ENCODE measurements at places on chromosomes 16 and 17.

GRCh38 chr16:12580809-12581208 is 222.9 kb downstream of the CPPED1 start:
- DNase-seq: no peak

GRCh38 chr16:8346294-8346693 is 244.0 kb downstream of the TMEM114 start:
- no peak for DNase-seq

DNA sequence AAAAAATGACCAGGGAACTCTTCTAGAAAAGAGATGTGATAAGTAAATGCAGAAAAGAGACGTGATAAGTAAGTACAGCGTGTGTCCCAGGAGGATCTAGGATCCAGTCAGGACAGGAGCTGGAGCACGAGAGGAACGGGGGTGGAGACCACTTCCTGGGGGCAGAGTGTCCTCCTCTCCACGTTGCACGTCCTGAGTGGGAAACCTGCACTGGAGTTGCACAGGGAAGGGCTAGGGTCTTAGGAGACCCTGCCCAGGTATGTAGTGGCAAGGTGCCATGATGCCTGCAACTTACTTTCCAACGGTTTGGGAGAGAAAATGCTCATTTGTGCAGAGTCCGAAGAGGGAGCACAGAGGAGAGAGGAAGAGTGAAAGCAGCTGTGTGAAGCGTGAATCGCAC is 55.8 kb downstream of the RNF213 start:
- no peak for DNase-seq

- no peak for DNase-seq
These were observed 33.2 kb upstream of the STH start for GRCh38 chr17:45965812-45966211.

- no peak for DNase-seq
These were observed 374.0 kb upstream of the ASIC2 start for GRCh38 chr17:33667052-33667509.

- DNase-seq: no peak
These were observed 9.9 kb downstream of the TNS4 start for GRCh38 chr17:40491486-40491885.

DNA sequence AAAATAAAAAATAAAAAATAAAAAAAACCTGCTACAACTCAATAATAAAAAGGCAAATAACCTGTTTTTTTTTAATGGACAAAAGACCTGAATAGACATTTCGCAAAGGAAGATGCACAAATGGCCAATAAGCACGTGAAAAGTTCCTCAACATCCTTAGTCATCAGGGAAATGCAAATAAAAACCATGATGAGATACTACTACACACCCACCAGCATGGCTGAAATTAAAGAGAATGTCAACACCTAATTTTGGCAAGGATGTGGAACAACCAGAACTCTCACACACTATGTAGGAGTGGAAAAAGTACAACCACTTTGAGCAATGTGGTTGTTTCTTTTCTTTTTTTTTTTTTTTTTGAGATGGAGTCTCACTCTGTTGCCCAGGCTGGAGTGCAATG is 24.6 kb downstream of the COG7 start:
- no peak for DNase-seq

DNA sequence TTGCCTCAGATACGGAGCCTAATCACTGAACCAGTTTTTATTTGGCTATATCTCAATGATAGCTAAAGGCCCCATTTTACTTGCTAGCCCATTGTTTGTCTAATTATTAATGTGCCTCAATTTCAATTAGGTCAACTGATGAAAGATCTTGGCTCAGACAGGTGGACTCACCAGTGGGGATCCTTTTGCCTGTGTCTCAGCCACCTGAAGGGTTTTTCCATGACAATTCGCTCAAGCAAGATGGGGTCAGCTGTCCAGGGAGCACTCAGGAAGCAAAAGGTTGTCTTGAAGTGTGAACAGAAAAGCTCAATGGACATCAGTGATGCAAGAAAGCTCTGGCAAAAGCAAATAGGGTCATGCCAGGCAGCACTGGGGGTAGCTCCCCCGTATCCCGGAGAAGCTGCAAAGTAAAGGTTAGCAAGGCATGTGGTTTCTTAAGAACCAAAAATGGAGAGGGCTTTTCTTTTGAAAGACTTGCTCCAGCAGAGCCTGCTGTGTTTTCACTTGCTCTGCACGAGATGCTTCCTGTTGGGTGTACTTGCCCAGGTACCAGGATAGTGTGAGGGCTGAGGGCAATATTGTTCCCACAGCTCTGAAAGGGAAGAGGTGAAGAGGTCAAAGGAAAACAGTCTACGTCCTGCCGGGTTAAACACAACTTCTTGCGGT is 541.2 kb upstream of the CDH5 start:
- DNase-seq: no peak

DNA sequence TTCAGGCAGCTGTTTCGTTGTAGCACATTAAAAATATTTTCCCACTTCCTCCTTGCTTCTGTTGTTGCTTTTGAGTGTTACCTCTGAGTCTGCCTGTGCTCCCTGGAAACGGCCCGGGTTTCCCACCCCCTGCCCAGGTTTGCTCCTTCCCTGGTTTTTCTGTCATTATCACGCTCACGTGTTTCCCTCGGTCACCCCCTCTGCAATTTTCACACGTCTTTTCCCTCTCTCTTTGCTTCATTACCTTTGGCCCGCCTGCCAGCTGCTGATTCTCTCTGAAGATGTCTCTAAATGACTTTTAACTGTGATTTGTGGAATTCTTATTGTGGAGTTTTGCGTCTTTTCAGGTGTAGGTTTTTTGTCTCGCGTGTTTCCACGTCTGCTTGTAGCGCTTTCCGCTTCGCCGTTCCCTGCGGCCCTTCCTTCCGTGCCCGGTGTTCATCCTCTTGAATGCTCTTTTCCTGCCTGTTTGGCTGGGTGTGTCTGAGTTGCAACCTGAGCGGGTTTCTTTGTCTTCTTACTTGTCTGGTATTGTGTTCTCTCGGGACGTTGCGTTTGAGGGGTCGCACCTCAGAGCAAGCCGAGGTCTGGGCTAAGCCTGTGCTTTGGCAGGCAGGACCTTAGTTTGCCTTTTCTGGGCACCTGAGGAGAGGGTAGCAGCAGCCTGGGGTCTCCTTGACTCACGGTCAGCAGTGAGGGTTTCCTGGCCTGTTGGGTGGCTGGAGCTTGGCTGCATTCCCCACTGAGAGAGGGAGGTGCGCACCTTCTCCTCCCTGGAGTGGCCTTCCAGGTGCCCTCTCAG is 96.3 kb upstream of the ZNF750 start:
- no peak for DNase-seq

GRCh38 chr17:72696156-72696555 is 396.3 kb downstream of the SLC39A11 start:
- no peak for DNase-seq

DNA sequence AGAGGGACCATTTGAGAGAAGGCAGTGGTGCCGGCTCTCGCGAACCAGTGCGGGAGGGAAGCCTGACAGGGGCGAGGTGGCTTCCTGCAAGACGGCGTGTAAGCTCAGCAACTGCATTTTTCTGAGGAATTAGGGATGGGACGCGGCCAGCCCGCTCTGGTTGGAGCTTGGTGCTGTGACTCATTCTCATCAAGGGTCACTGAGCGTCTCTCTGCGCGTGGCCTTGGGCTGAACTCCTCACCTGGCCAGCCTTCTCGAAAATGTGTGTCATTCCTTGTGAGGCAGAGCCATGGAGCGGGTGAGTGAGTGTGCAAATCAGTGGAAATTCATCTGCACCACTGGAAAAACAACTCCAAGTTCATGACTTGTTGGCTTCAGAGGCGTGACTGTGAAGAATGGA is 52.8 kb downstream of the NTN1 start:
- DNase-seq: no peak

GRCh38 chr16:86095906-86096485 is 197.0 kb downstream of the IRF8 start:
- DNase-seq: no peak

GRCh38 chr17:50816771-50817751 is 18.3 kb upstream of the WFIKKN2 start:
- DNase-seq: peak; percentile 30

GRCh38 chr17:63928966-63929695 is 3.0 kb downstream of the CD79B start:
- DNase-seq: no peak

DNA sequence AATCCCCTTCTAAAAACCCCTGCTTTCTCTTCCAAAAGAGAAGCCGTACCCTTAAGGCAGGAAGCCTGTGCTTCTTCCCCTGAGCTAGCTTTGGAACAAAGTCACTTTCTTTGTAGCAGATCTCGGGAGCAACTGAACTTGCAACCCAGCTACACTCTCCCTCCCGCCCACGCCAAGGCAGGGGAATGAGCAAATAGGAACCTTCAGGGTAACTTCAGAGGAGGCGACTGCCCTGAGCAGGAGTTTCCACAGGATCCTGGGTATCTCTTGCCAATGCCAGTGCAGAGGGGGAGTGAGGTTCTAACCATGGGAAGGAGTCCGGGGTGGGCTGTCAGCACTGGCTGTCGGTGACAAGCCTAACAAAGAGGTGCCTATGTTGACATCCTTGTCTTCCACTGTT is 5.9 kb upstream of the PIRT start:
- no peak for DNase-seq

DNA sequence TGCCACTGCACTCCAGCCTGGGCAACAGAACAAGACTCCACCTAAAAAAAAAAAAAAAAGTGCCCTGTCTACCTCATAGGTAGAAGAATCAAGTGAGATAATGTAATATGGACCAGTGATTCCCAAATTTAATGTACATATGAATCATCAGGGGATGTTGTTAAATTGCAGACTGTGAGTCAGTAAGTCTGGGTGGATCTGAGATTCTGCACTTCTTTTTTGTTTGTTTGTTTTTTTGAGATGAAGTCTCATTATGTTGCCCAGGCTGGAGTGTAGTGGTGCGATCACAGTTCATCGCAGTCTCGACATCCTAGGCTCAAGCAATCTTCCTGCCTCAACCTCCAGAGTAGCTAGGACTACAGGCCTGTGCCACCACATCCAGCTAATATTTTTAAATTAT is 31.6 kb downstream of the HOXB1 start:
- DNase-seq: no peak

DNA sequence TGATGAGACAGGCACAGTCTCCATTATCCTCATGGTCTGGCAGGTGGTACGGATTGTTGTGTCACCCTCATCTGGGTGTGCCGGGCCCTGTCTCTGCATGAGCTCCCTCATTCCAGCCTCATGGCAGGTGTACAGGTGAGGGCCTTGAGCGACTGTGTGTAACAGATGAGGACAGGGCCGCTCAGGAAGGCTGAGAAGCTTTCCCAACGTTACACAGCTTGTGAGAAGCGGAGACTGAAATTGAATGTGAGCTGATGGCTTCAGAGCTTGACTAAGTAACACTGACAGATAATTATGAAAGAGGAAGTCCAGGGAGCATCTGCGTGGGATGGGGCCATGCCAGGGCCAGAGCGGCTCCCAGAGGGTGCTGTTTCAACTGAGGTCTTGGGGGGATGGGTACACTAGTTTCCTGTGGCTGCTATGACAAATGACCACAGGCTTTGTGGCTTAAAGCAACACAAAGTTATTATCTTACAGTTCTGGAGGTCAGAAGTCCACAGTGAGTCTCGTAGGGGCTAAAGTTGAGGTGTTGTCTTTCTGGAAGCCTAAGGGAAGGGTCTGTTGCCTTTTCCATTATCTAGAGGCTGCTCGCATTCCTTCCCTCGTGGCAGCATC is 36.7 kb downstream of the CMIP start:
- no peak for DNase-seq

GRCh38 chr17:65531256-65532100 is 30.0 kb downstream of the AXIN2 start:
- DNase-seq: no peak

DNA sequence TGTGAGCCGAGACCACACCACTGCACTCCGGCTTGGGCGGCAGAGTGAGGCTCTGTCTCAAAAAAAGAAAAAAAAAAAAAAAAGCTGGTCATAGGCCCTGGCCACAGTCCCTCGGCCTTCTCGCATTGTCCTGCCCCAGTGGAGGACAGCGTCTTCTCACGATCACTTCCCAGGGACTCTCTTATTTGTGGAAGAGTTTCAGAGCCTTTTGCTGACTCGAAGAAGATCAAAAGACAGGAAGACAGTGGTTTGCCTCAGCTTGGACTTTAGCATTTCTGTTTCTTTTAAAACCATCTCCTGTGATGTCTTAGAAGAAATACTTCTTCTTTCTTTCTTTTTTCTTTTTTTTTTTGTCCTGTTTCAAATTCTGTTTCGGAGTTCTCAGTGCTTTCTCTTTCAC is 210.0 kb downstream of the FTO start:
- no peak for DNase-seq

- no peak for DNase-seq
These were observed 17.0 kb upstream of the NTN1 start for GRCh38 chr17:9004132-9004960.

GRCh38 chr17:46003907-46004748 is 5.1 kb downstream of the STH start:
- DNase-seq: no peak

DNA sequence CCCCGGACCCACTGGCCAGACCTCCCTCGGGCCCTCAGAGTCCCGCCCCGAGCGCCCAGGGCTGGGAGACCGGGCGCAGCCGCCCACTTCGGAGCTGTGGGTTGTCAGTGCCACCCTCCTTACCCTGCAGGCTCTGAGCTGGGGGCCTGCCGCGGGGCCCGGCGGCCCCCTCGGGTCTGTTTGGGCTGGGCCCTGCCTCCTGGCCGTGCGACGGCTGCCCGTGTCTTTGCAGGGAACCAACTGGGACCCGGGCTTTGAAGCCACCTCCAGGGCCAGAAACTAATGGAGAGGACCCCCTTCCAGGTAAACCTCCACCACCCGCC is 443 bp downstream of the TEDC2 start:
- no peak for DNase-seq

- no peak for DNase-seq
These were observed 3.3 kb downstream of the CD2BP2 start for GRCh38 chr16:30351586-30352419.

DNA sequence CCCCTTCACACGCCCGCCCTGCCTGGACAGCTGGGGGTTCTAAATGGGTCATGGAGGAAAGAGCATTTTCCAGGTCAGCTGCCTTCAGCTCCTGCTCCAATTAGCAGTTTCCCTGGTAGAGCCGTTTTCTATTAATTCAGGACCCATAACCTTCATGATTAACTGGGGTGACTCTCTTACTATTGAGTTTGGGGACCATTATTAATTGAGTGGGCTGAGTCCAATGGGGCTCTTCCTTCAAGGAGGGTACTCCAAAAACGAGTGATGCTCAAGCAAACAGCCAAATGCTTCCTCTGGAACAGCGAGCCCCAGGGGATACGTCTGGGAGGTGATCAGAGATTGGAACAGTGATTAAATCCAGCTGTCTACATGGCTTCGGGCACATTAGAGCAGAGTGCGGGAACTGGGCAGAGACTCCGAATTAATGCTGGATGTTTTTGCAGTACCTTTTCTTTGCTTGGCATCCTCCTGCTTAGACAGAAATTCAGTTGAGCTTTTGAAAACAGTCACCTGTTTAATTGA is 68.1 kb upstream of the CACNG3 start:
- DNase-seq: no peak

GRCh38 chr17:52201767-52202519 is 43.4 kb upstream of the CA10 start:
- no peak for DNase-seq

- no peak for DNase-seq
These were observed 495.0 kb upstream of the HSBP1 start for GRCh38 chr16:83312718-83313245.

GRCh38 chr17:33225509-33225908 is 67.6 kb downstream of the ASIC2 start:
- DNase-seq: no peak

Data from stimulated activated CD8-positive, alpha-beta memory T cell treated with anti-CD3 and anti-CD28 coated beads, Interleukin-7, amount 100 ng/mL, for 1 hour (primary cell).